Smooth muscle cell of bladder (primary cell): ENCODE measurements at places on chromosomes 16 and 17. TPM values are rescaled to one million over a fixed set of nuclear protein-coding genes. Genes with fewer than 3 reads are reported as not detected.

Gene SDK2
- total RNA-seq: under 0.01 and 0.09 TPM in 2 replicates

Gene GRAP
- total RNA-seq: 0.14 and 0.18 TPM in 2 replicates

Gene ATP2A1
- 0.28 and 0.46 TPM in 2 replicates for total RNA-seq

Gene BAIAP3
- 0.28 TPM in 2 replicates for total RNA-seq

Gene LPCAT2
- 12.7 and 18.0 TPM in 2 replicates for total RNA-seq

Gene EXOC7
- 78.6 and 82.0 TPM in 2 replicates for total RNA-seq

Gene APRT
- total RNA-seq: 61.8 and 78.5 TPM in 2 replicates

Gene CCL11
- total RNA-seq: 1.5 and 21.0 TPM in 2 replicates

Gene KCNJ16
- total RNA-seq: not detected in 2 replicates

Gene NPIPB6
- 0.57 TPM in 1 of 2 replicates, not detected in the other for total RNA-seq
